ENCODE measurements at places on chromosomes 12 and 14.

- DNase-seq: no peak
Measured at GRCh38 chr14:104136472-104137296, 1.7 kb upstream of the KIF26A start.

DNA sequence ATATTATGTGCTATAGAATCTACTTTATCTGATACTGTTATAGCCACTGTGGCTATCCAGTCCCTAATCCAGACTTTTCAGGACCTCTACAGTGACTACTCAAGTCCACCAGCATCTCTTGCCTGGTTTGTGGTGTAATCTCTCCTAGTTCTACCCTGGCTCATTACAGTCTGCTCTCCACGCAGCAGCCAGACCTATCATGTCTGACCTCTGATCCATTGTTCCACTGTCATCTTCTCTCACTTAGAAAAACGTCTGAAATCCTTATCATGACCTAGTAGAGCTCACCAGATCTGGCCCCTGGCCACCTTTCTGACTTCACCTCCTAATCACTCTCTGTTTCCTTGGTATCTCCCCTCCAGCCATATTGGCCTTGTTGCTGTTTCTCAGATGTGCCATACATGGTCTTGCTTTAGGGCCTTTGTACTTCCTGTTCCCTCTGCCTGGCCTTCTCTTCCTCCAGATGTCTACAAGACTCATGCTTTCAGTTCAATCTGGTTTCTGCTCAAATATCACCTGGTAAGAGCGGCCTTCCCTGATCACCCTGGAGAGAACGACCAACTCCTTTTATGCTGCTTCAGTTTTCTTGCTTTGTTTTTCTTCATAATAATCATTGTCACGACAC is 475.5 kb downstream of the AACS start:
- no peak for DNase-seq

DNA sequence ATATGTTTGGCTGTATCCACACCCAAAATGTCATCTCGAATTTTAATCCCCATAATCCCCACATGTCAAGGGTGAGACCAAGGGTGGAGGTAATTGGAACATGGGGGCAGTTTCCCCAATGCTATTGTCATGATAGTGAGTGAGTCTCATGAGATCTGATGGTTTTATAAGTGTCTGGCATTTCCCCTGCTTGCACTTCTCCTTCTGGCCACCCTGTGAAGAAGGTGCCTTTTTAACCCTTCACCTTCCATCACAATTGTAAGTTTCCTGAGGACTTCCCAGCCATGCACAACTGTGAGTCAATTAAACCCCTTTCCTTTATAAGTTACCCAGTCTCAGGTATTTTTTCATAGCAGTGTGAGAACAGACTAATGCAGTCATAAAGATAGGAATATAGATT is 216.7 kb upstream of the SSTR1 start:
- no peak for DNase-seq

DNA sequence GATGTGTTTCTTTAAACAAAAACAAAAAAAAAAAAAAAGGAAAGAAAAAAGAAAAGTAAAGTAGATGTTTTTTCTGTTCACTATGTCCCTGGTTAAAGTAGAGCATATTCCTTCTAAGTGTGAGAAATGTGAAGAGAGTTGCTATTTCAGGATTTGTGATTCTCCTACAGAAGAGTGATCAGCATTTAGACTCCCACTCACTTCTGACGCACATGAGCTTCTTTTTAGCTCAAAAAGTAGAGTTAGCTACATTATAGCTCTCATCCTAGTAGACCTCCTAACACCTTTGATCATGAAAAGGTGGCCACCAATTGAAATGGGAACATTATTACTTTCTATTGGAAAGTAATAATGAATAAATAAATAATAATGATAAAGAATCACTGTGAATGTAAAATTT is 368.2 kb downstream of the NAV3 start:
- DNase-seq: no peak

DNA sequence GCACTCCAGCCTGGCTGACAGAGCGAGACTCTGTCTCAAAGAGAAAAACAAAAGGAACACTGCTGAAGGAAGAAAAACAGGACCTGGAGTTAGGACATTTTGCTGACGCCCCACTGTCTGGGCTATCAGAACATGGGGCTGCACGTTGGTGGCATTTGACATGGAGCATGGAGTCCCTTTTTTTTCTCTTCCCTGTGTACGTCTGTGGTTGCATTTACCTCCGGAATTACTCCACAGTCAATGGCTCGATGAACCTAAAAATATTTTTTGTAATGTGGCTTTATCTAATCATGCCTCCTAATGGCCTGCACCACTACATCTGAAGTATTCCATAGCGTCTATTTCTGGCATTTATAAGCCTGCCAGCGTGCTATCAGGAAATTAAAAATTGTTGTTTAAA is 30.7 kb downstream of the TESC start:
- DNase-seq: no peak

GRCh38 chr12:23560611-23561010 is 388.9 kb downstream of the SOX5 start:
- no peak for DNase-seq

DNA sequence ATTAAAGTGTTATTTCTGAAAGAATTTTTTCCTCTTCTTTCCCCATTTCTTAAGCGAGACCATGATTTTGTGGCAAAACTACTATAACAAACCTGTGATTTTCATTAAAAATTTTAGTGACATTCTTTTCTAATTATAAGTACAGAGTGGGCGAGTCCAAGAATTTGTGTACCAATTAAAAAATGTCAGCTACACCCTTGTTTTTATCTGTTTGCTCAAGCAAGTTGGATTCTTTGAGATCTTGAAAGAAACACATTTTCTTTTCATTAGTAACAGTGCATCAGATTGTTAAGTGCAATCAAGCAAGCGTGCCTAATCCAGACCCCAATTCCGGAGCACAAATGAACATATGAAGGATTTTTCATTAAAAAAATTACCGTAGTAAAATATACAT is 338.8 kb upstream of the DDHD1 start:
- no peak for DNase-seq

DNA sequence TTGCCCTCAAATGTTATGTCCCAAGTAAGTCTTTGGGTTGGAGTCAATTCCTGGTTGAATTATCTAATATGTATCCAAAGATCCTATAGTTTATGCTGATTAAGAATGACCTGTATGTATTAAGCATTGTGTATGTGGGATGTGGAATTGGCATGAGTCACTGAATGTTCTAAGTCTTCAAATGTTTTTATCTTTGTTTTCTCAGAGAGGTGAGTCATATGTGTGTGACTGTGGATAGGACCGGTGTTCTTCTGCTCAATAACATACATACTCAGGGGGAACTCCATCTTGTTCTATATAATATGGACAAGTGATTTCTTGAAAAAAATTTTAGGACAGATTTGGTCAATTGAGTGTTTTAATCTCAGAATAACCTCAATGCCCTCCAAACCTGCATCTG is 57.9 kb downstream of the NAV3 start:
- DNase-seq: no peak

GRCh38 chr14:67389275-67389674 is 22.7 kb downstream of the PLEK2 start:
- no peak for DNase-seq

DNA sequence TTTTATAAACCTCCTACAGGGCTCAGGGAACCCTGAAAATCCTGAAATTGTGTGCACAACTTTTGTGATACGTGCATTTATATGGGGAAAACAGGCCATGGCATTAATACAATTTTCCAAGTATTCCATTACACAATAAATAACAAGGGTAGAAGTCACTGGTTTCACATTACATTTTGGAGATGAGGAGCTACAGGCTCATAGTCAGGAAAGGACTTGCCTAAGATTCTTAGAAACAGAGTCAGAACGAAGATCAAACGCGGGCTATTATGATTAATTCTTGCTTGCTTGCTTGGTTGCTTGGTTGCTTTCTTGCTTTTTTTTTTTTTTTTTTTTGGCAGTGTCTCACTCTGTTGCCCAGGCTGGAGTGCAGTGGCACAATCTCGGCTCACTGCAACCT is 16.7 kb downstream of the NOS1 start:
- DNase-seq: no peak

DNA sequence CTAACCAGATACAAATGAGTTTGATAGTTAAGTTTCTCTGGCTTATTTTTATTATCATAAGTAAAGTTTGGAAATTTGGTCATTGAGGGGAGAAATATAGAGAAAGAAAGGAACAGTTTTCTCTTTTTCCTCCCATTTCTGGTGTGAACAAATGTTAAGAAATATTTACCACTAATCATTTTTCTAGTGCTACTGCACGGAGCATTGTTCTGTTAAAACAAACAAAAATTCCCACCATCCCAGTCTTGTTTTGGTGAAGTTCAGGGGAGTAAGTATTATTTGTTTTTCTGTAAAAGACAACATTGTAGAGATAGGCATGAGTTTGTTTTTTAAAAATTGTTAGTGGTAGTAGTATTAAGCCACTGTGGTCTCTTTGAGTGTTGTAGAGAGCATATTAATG is 135.3 kb downstream of the FGD4 start:
- no peak for DNase-seq

GRCh38 chr12:104570174-104570907 is 113.6 kb downstream of the CHST11 start:
- no peak for DNase-seq

- no peak for DNase-seq
Measured at GRCh38 chr14:52091928-52092327, 23.1 kb upstream of the NID2 start.

GRCh38 chr14:28901631-28902030 is 135.0 kb downstream of the FOXG1 start:
- DNase-seq: no peak
